Forelimb muscle (tissue), 1 donor: ENCODE measurements at places on chromosomes 7 and 10.

- no peak for DNase-seq
Measured at GRCh38 chr7:30977896-30978564, 14.3 kb downstream of the GHRHR start.

- DNase-seq, result no peak
Measured at GRCh38 chr10:30170814-30171213, 111.4 kb upstream of the JCAD start.

DNA sequence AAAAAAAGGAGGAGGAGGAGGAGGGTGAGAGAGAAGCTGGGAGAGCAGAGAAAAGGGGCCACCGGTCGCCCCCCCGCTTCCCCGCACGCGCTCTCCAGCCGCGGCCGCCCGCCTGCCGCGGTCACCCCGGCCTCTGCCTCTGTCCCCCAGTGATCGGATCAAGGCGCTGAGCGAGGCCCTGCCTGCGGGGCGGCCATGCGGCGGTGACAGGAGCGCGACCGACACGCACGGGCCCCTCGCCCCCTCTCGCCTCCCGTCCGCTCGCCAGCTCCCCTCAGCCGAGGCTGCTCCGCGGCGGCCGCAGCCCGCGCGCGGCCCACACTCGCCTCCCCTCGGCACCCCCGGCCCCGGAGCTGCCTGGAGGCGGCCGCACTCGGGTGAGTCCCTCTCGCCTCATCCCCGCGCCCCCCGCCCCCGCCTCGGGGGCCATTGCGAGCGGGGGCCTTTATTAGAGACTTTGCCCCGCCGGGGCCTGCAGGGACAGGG, at the start of gene GTF2I:
Gene GTF2I, plus strand, starts transcription at position 27 of the 486 bp plus-strand sequence. CDS start 31,411 bp downstream, outside the sequence.
- no peak for DNase-seq

DNA sequence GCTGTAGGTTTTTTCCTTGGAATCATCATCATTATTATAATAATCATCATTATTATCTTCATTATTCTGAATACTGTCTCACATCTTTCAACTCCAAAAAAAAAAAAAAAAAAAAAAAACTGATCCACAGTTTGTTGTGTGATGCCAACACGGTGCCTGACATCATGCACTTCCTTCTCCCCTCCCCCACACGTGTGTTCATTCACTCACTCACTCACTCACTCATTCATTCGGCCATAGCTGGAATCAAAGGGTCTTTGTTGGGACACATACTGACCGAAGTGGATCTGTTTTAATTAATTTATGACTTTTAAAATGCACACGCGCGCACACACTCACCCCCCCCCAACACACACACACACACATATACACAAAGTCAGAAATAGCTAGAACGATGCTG, 177.8 kb downstream of the PIP4K2A start:
- DNase-seq, result no peak

- no peak for DNase-seq
Measured at GRCh38 chr7:43697690-43698089, 31.6 kb downstream of the COA1 start.

GRCh38 chr7:24743471-24743870, 13.8 kb downstream of the GSDME start:
- no peak for DNase-seq

DNA sequence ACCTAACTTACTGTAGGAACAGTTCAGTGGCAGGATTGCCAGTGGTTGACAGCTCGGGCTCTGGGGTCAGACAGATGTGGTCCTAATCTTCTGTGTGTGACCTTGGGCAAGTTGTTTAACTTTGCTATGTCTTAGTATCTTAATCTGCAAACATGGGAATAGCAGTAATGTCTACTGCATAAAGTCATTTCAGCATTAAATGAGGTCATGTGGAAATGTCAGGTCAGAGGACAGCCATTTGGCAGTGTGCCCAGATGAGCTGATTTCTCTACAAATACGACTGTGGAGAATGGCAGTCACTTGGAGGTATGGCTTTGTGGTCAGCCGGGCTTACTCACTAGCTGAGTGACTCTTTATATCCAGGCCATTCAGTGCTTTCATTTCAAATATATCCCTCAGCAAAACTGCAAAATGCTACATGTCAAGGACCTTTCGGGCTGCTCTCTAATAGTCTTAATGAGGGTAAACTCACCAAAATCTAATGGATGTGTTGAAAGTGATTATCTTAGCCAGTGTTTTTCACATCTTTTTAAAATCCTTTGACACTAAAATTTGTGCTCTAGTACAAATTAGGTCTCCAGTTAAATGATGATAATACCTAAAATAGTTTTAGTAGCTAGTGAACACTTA, 171.4 kb downstream of the ST7 start:
- no peak for DNase-seq

DNA sequence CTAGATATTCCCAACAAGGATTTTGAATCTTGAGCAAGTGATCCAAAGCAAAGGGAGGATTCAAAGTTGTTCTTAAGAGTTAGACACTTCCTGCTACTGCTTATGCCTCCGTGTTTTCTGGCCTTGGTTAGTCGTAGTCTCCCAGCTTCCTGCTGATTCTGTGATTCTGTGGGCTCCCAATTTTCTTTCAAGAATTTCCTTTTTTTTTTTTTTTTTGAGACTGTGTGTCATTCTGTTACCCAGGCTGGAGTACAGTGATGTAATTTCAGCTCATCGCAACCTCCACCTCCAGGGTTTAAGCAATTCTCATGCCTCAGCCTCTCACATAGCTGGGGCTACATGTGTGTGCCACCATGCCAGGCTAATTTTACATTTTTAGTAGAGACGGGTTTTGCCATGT, 4.4 kb upstream of the ITGB8 start:
- DNase-seq, result no peak

- DNase-seq, result no peak
Measured at GRCh38 chr10:2120746-2121145, 383.4 kb upstream of the ADARB2 start.

DNA sequence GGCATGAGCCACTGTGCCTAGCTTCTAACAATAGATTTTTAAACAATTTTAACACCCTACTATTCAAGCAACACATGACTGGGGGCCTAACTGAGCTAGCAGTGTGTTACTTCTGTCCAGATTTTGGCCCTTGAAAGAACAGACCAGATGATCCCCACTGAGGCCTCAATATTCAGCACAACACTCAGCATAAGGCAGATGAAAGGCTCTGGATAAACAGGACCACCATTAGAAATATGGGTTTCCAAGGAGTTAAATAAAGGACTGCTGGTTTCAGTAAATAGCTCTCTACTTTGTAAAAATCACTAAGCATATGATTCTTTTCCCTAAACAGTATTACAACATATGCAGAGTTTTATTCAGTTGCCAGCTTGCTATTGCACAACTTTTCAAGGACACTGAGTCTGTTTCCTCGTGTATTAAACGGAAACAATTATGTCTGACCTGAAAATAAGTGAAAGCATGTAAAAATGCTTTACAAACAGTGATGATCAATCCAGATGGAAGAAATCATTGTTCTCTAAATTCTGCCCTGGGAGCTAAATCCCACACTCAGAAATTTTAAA, 23.8 kb upstream of the FZD1 start:
- DNase-seq, result peak; percentile 93

- DNase-seq, result peak; percentile 86
Measured at GRCh38 chr7:27389496-27389895, 146.9 kb downstream of the EVX1 start.

DNA sequence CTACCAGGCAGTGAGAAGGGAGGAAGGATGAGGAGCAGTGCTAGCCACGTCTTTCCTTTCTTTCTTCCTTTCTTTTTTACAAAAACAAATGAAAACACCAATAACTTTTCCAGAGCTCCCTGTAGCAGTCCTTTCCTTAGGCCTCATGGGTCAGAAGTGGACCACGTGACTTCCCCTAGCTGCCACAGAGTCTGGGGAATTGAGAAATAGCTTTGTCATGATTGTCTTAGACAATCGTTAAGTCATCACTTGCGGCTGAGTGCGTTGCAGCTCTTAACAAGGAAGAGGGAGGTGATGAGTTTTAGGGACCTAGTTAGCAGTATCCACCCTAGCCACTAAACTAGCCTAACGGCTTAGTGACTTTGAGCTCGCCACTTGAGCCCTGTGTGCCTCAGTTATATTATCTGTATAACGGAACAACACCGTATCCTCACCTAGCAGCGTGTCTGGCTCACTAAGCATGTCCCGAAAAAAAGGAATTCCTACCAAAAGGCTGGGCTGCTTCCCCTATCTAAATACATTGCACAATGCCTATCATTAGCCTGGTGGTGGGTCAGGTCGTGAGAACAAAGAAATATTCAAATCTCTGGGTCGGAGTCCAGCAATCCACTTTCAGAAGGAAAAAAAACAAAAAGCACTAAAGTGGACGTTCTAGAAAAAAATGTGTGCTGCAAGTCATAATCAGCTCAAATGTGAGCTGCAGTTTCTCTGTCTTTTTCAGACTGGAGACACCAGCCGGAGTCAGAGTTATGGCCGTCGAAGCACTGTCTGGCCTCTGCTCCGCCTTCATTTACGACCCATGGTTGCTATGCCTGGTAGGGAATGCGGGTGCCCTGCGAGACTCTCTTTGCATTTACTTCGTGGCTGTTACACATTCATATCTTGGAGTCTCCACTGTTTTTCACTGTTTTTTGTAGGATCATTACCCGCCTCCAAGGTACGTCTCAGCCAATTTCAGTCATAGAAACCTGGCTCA, 338.5 kb upstream of the FOXK1 start:
- DNase-seq, result no peak

GRCh38 chr7:41809940-41810576, 107.2 kb upstream of the INHBA start:
- DNase-seq, result no peak
